ENCODE measurements at places on chromosomes 1 and 21.

DNA sequence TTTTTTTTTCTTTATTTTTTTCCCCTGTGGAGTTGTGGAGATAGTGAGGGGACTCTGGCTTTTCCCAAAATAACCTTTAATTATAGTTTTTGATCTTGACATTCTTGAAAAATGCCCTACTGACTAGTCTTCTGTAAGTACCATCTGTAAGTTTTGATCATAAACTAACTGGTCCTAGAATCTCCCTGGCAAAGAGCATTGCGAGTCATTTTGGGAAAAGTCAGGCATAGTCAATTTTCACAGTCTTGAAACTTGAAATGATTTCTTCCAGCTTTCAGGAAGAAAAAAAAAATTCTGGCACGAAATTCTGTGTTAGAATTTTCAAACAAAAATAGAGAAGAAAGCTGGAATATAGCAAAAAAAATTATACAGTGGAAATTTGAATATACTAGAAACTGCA, 181.2 kb upstream of the SNX7 start:
- DNase-seq = no peak

GRCh38 chr1:96863449-96863848, 141.9 kb downstream of the PTBP2 start:
- no peak for DNase-seq

DNA sequence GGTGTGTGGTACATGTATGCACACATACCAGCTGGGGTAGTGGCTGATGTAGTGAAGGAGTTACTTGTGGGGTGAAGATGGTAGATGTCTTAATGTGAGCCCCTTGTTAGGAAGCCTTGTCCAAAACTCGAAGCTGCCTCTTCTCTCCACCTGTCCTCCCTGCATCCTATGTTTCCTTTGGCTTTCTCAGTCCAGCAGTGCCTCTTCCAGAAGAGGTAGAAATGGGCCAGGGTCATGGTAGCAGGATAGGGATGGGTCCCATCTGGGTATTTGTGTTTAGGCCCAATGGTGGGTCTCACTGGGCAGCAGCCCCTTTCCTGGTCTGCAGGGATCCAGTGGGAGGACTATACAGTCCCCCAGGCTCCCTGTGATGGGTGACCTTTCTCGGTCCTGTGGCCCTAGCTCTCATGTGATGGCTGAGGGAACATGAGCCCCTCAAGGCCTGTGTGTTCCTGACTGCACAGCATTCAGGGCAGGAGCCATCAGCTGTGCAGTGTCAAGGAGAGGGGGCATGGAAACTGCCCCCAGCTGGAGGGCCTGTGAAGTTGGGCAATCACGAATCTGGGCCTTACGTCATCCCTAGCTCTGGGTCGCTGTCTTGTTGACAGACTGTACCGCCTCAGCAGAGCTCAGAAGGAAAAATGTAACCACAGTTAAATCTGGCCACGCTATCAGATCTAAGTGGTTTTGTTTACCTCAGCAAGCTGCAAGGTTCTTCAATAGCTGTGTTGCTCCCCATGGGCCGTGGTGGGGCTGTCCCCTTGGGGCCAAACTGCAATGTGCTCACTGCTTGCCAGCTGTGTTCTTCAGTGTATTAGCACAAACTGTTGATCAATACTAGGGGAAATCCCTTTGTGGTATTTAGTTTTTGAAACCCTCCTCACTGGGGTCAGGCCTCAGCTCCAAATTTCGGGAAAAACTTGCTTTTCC, 82.7 kb downstream of the NOS1AP start:
- DNase-seq = no peak

DNA sequence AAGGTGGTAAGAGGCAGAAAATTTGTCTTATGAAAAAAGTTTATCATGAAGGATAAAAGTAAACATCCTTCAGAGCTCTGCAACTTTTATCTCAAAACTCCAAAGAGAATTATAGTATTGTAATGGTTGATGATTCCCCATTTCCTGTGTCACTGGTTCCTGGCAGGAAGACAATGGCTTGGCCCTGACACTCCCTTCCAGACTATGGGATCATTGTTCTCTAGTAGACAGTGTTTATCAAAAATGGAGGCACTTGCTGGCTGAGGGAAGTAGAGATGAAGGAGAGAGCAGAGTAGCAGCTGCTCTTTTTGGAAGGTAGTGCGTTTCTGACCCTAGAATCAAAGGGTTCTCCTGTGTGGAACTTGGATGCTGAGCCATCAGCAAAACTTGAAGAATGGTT, 145.9 kb upstream of the ATP1B1 start:
- DNase-seq = no peak

DNA sequence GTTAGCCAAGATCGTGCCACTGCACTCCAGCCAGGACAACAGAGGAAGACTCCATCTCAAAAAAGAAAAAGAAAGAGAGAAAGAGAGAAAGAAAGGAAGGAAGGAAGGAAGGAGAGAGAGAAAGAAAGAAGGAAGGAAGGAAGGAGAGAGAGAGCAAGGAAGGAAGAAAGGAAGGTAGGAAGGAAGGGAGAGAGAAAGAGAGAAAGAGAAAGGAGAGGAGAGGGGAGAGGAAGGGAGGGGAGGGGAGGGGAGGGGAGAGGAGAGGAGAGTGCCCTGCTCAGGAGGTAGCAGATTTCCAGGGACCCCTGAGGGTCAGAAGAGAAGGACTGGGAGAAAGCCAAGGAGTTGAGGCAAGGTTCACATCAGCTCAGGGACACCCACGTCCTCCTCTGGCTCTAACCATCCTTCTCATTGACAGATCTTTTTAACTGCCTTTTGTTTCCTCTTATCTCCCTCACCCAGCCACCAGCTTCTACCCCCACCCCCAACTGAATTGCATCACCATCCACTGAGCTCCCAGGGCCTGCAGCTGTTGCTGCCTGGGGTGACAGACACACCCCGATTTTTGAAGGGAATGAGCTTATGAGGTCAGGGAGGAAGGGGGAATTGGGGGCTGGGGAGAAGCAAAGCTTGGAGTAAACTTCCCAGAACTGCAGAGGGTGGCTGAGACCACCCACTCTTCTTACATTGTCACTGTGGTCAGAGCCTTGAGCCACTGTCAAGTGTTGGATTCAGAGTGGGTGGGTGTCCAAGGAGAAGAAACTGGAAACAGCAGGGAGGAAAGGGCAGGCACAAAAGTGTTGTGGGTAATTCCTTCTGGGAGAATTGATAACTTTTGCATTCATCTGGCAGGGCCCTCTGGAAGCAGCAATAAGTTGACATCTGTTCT, 91.6 kb downstream of the GLUL start:
- peak; percentile 87 for DNase-seq

DNA sequence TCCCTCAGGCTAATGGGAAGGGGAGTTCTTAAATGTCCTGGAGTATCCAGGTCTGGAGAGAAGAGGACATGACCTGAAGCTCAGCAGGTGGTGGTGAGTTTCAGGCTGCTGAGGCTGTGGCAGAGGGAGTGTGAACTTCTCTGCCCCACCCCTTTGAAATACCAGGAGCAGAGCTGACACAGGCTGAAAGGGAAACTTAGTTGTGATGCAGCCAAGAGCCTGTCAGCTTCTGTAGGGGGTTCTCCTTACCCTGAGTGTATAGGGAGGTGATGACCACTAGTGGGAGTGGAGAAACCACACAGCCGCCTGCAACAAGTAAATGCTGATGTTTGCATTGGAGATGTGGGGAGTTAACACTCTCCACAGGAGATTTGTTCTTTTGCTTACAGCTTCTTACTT, 152.3 kb downstream of the FCRL5 start:
- DNase-seq = peak; percentile 67

DNA sequence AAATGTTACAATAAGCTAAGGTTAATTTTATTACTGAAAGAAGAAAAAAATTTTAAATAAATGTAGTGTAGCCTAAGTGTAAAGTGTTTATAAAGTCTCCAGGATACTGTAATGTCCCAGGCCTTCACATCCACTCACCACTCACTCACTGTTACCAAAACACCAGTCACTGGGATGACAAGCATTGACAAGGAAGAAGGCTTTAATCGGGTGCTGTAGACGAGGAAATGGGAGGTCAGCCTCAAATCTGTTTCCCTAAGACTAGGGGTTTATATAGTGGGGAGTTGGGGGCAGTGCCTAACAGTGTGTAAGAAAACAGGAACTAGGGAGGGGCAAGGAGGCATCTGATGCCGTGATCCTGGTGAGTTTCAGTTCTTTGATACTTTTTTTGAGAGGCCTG, 69.4 kb downstream of the CHRM3 start:
- no peak for DNase-seq

DNA sequence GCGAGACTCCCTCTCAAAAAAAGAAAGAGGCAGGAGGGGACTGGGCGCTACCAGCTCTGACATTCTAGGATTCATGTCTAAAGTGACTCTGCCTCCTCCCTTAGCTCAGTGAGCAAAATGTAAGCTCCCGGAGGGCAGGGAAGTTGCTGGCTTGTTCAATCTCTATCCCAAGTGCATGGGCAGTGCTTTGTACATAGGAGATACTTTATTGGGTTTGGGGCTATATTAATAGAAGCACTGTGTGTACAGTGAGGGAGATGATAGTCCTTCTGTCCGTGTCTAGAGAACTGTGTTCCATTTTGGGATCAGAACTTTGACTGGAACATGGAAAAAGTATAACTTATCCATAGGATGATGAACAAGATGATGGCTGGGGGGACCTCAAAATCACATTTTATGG, 16.7 kb upstream of the LUZP1 start:
- DNase-seq = no peak

GRCh38 chr1:207049974-207050391, 1.0 kb downstream of the YOD1 start:
- peak; percentile 60 for DNase-seq

- no peak for DNase-seq
Observed at GRCh38 chr21:19350286-19350685, 946.7 kb upstream of the TMPRSS15 start.

- DNase-seq = no peak
Observed at GRCh38 chr1:228004331-228004855, 2.4 kb upstream of the WNT3A start.

DNA sequence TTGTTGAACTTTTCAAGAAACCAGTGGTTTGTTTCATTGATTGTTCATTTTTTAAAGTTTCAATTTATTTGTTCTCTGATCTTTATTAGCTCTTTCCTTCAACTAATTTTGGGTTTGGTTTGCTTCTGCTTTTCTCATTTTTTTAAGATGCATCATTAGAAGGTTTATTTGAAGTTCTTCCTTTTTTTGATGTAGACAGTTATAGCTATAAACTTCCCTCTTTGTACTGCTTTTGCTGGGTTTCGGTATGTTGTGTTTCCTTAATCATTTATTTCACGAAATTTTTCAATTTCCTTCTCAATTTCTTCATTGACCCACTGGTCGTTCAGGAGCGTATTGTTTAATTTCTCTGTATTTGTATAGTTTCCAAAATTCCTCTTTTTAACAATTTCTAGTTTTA, 133.3 kb upstream of the GPR52 start:
- no peak for DNase-seq

GRCh38 chr1:209266590-209267205, 316.8 kb upstream of the CAMK1G start:
- DNase-seq = no peak

DNA sequence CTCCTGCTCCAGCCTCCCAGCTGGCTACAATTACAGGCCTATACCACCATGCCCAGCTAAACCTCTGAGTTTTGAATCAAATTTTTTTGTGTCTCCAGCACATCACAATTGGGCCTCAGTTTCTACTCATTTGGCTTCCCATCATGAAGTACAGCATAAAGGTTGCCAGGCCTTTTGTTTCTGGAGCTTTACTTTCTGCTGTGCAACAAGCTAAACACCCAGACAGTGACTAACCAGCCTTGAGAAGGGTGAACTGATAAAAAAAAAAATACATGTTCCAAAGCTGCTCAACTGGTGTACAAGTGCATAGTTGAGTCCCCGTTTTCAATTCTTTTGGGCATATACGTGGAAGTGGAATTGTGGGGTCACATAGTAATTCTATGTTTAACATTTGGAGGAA, 25.1 kb downstream of the TIAM1 start:
- no peak for DNase-seq

- DNase-seq = no peak
Observed at GRCh38 chr1:44021156-44021555, 10.1 kb downstream of the SLC6A9 start.

- DNase-seq = peak; percentile 75
Observed at GRCh38 chr1:9174243-9174642, 45.3 kb upstream of the GPR157 start.

DNA sequence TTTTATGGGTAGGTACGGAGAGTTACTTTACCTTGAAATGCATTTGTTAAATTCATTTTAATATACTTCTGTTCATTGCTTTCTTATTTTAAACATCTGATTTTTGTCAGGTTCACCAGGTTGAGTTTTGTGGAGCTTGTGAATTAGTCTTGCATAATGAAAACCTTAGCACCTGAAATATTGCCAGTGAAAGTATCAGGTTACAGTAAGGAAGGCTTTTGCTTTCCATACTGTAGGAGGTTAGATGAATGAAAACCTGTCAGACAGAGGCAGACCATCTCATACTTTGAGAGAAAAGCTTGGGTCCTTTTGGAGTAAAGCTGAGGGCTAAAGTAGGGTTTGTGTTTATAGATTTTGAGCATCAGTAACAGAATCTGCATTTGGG, 34.7 kb downstream of the THRAP3 start:
- DNase-seq = no peak

DNA sequence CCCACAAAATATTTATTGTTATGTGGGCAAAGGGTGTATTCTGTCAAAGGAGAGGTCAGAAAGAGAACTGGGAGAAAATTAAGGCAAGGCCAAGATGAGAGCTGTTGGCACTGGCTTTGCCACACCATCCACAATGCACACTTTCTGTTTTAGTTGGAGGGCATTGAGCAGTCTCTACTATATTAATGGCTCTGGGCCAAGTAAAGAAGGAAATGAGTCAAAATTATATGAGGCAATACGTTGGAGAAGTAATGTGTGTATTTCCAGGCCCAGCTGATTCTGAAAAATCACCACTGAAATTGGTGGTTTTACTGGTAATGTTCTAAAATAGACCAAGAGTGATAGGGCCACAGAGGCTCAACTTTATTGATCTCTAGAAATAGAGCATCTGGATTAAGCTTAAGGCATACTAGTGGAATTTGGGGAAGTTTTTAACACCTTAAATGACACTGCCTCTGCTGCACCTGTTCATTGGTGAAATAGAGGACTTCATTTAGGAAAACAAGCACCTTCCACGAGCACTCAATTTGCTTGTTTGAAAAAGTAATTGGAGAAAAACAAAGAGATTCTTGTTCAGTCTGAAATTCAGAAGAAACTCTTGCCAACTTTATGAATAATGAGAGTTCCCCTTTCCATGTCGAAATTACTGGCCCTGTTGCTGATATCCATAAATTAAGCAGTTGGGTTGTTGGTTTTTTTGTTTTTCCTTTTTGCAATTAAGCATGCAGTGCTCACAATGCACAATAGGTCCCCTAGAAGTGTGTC, 424.9 kb downstream of the ADGRL2 start:
- peak; percentile 70 for DNase-seq

- DNase-seq = no peak
Observed at GRCh38 chr1:184836934-184837895, 82.6 kb upstream of the EDEM3 start.

All from inflammatory macrophage (primary cell).